BJ (cell line): ENCODE measurements at places on chromosomes 7 and 10. TPM values are rescaled to one million over a fixed set of nuclear protein-coding genes. Genes with fewer than 3 reads are reported as not detected.

CREB5 gene
- 2.6 and 3.9 TPM in 2 replicates for polyA plus RNA-seq

GNA12 gene
- 73.0 and 95.3 TPM in 2 replicates for polyA plus RNA-seq

POP7 gene
- polyA plus RNA-seq, result 24.5 and 35.2 TPM in 2 replicates

ATAD1 gene
- 13.7 and 36.1 TPM in 2 replicates for polyA plus RNA-seq

TMEM270 gene
- not detected in 2 replicates for polyA plus RNA-seq

GRM3 gene
- polyA plus RNA-seq, result not detected in 2 replicates

INMT gene
- polyA plus RNA-seq, result 1.3 TPM in 2 replicates

COL17A1 gene
- polyA plus RNA-seq, result 0.01 and 0.02 TPM in 2 replicates

MSMB gene
- polyA plus RNA-seq, result not detected in 2 replicates

SYT15B gene
- polyA plus RNA-seq, result 0.85 and 2.0 TPM in 2 replicates

HTR5A gene
- not detected in 2 replicates for polyA plus RNA-seq

GARIN1A gene
- 0.67 and 0.94 TPM in 2 replicates for polyA plus RNA-seq

SPACDR gene
- polyA plus RNA-seq, result 0.21 and 0.32 TPM in 2 replicates

TECPR1 gene
- polyA plus RNA-seq, result 2.7 and 2.8 TPM in 2 replicates

CDK6 gene
- polyA plus RNA-seq, result 29.2 and 29.8 TPM in 2 replicates

ITGA8 gene
- polyA plus RNA-seq, result 10.1 and 11.3 TPM in 2 replicates

CWF19L1 gene
- polyA plus RNA-seq, result 14.9 and 19.9 TPM in 2 replicates

ZCWPW1 gene
- polyA plus RNA-seq, result 2.2 and 2.8 TPM in 2 replicates

CALCR gene
- not detected in 2 replicates for polyA plus RNA-seq

CNTNAP2 gene
- not detected in 2 replicates for polyA plus RNA-seq

RBM20 gene
- not detected in 2 replicates for polyA plus RNA-seq

IL6 gene
- 25.7 and 31.0 TPM in 2 replicates for polyA plus RNA-seq

DKK1 gene
- 575 and 1,028 TPM in 2 replicates for polyA plus RNA-seq

OR9A2 gene
- not detected in 2 replicates for polyA plus RNA-seq

SLC35G1 gene
- polyA plus RNA-seq, result 4.5 and 7.4 TPM in 2 replicates

PDZD8 gene
- 13.6 and 22.0 TPM in 2 replicates for polyA plus RNA-seq

GCK gene
- 0.22 and 0.40 TPM in 2 replicates for polyA plus RNA-seq

NACAD gene
- polyA plus RNA-seq, result 0.36 and 0.54 TPM in 2 replicates

PTPRE gene
- 0.09 and 0.12 TPM in 2 replicates for polyA plus RNA-seq

SOSTDC1 gene
- polyA plus RNA-seq, result not detected in 2 replicates

ZNF485 gene
- 0.98 and 1.3 TPM in 2 replicates for polyA plus RNA-seq

CFTR gene
- polyA plus RNA-seq, result not detected in 2 replicates

PPP1R3C gene
- polyA plus RNA-seq, result 33.4 and 53.4 TPM in 2 replicates

STEAP1B gene
- polyA plus RNA-seq, result 1.4 and 4.3 TPM in 2 replicates

KLF14 gene
- not detected in 2 replicates for polyA plus RNA-seq

CPVL gene
- polyA plus RNA-seq, result not detected in 2 replicates

C10orf95 gene
- polyA plus RNA-seq, result not detected in 2 replicates

ENTPD1 gene
- 0.04 and 0.20 TPM in 2 replicates for polyA plus RNA-seq

PON3 gene
- polyA plus RNA-seq, result not detected in 2 replicates

JAKMIP3 gene
- 0.20 and 0.26 TPM in 2 replicates for polyA plus RNA-seq

LARP4B gene
- 37.0 and 38.4 TPM in 2 replicates for polyA plus RNA-seq

LRRN3 gene
- polyA plus RNA-seq, result 7.2 and 12.7 TPM in 2 replicates

KCNH2 gene
- polyA plus RNA-seq, result 0.02 and 0.06 TPM in 2 replicates

FRMD4A gene
- polyA plus RNA-seq, result 21.1 and 31.6 TPM in 2 replicates

TEX36 gene
- polyA plus RNA-seq, result 0.11 TPM in 1 of 2 replicates, not detected in the other

ASAH2 gene
- polyA plus RNA-seq, result 0.32 and 2.5 TPM in 2 replicates

NAT16 gene
- 0.02 TPM in 1 of 2 replicates, not detected in the other for polyA plus RNA-seq

IGF2BP3 gene
- polyA plus RNA-seq, result 13.4 and 14.4 TPM in 2 replicates

MMRN2 gene
- 1.9 and 2.7 TPM in 2 replicates for polyA plus RNA-seq

WIPF3 gene
- not detected in 2 replicates for polyA plus RNA-seq

NODAL gene
- not detected in 2 replicates for polyA plus RNA-seq

NRCAM gene
- polyA plus RNA-seq, result 1.1 and 1.8 TPM in 2 replicates

CLDN12 gene
- 61.8 and 71.0 TPM in 2 replicates for polyA plus RNA-seq

SPAG6 gene
- not detected in 2 replicates for polyA plus RNA-seq

MEST gene
- polyA plus RNA-seq, result 122 and 133 TPM in 2 replicates

AKR1C1 gene
- polyA plus RNA-seq, result 4.0 and 4.2 TPM in 2 replicates

LRRD1 gene
- polyA plus RNA-seq, result 0.06 TPM in 1 of 2 replicates, not detected in the other

UNCX gene
- not detected in 2 replicates for polyA plus RNA-seq

GDF10 gene
- not detected in 2 replicates for polyA plus RNA-seq
